ENCODE measurements at places on chromosomes 5 and 9.

- DNase-seq: no peak
Measured at GRCh38 chr9:123702483-123702882, 227.4 kb downstream of the DENND1A start.

DNA sequence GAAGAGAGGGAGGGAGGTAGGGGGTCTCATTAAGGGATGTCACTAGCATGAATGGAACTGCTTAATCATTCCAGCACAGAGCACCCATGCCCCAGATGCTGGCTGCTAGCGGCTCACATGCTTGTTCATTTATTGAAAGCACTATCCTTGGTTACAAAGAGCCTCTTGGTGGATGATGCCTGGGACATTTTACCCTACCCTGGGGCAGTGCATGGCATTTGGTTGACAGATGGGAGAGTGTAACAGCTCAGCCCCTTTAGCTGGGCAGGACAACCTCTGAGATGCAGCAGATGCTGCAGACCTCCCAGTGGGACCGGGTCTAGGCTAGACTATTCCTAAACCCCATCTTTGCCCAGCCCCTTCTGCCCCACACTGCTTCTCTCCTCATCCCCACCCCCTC is 46.9 kb upstream of the TCERG1 start:
- no peak for DNase-seq

- no peak for DNase-seq
Measured at GRCh38 chr5:133741818-133742355, 129.5 kb upstream of the FSTL4 start.

DNA sequence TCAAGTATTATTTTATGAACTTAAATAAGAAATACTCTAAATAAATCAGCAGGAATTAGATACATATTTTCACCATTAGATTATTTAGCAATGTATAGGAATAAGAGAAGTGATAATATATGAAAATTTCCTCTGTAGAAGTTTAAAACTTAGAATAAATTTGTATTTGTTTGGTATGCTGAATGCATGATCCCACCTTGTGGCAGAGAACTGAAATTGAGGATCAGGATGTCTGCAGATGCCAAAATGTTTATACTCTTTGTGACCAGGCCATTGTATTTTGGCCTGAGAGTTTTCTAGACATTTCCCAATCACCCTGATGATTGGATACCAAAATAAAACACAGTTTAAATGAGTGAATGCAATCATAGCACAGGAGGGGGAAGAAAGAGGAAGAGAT is 6.3 kb downstream of the TYRP1 start:
- DNase-seq: no peak

DNA sequence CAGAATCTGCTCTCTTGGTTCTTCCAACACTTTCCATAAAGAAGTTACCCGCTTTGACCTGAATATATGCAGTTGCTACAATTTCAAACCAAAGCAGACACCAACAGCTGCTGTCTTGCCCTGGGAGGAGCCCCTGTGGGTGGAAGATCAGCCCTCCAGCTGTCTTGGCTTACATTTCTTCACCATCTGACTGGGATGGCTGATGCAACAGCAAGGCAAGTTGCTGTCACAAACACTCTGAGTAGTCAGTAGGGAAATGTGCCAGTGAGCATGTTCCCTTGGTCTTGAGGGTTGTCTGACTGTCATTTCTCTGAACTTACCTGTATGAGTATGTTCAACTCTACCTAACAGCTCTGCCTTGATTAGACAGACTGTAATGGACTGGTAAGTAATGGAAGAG is 152.9 kb downstream of the SGCD start:
- DNase-seq: no peak

DNA sequence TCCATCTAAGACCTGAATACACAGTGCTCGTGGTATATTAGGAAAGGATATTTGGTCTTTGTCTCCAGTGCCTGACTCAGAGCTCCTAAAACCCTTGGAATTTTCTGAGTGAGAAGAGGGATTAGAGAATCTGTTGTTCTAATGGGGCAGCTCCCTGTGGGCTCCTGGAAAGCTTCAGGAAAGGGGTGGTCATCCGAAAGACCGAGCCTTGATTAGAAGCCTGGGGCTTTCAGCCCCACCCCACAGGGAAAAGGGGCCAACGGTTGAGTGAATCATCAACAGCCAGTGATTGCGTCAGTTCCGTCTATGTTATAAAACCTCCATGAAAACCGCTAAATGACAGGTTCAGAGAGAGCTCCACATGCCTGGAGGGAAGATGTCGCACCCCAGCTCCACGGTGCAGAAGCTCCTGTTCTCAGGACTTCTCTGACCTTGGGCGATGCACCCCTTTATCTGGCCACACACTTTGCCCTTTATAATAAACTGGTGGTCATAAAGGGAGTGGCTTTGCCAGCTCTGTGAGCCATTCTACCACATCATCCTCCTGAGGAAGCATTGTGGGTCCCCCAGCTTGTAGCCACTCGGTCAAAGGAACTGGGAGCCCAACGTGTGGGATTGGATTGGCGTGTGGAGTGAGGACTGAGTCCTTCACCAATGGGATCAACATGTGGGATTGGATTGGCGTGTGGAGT is 71.0 kb upstream of the ICE1 start:
- DNase-seq: no peak

- no peak for DNase-seq
Measured at GRCh38 chr5:83102364-83102980, 25.1 kb downstream of the XRCC4 start.

DNA sequence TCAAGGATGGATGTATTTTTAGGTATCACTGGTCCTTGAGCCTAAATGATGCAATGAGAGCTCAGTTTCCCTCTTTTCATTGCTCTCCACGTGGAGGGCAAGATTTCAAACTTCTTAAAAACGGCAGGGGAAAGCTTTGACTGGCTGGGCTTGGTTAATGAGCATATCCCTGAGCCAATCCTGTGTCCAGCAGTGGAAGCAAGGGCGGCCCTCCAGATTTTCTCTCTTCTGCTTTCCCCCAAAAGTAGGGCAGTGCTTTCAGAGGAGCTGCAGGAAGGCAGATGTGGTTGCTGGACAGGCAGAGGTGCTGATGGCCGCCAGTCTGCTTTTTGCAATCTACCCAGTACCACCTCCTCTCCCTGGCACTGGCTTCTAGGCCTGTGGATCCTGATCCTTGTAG is 30.0 kb upstream of the TBC1D2 start:
- DNase-seq: no peak

DNA sequence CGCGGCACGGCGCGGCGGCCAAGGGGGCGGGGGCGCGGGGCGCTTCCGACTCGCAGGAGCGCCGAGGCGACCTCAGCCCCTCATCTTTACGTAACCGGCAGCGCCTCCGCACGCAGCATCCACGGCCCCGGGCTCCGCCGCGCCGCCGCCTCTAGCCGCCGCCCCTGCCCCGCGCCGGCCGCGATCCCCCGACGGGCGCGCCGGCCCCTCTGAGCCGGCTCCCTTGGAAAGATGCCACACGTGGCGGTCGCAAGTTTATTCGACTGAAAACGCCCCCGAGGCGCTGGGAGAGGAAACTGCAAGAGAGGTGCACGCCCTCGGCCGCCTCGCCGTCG is 1.0 kb downstream of the KLF9 start:
- no peak for DNase-seq

DNA sequence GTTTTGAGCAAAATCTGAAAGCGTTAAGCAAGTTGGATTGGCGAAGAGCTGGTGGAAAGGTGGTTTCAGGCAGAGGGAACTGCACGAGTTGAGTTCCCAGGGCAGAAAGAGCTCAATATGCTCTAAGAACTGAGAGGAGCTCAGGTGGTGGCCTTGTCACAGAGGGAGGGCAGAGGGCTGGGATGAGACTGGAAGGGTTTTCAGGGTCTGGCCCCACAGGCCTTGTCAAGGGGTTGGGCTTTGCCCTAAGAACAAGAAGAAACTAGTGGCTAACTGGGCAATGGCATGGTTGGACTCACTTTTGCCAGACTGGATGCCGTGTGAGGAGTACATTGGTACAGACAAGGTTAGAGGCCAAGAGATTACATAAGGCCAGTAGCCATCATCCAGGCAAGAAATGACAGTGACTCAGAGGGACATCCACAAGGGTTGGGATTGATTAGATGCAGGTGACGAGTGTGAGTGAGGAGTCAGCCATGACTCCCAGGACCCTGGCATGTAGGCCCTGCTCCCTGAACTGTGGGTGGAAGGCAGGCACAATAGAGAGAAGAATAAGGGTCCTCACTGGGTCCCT is 75.1 kb upstream of the SMIM23 start:
- DNase-seq: no peak

GRCh38 chr5:98513380-98513779 is 260.1 kb upstream of the RGMB start:
- no peak for DNase-seq

DNA sequence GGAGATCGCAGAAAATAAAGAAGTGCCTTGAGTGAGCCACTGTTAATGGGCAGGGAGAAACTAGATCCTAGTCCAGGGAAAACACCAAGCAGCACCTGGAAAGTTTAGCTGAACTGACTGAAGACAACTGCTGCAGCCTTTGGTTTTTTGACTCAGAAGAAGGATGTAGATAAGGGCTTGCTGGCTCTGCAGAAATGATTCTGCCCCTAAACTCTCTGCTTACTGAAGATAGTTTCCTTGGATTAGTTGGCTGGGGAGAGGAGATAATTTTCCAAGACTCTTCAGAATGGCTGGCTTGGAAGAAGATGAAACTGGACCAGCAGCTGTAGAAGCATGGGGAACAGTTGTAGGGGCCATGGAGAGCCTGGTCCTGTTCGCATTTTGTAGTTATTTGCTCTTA is 471.8 kb downstream of the KDM4C start:
- DNase-seq: no peak

DNA sequence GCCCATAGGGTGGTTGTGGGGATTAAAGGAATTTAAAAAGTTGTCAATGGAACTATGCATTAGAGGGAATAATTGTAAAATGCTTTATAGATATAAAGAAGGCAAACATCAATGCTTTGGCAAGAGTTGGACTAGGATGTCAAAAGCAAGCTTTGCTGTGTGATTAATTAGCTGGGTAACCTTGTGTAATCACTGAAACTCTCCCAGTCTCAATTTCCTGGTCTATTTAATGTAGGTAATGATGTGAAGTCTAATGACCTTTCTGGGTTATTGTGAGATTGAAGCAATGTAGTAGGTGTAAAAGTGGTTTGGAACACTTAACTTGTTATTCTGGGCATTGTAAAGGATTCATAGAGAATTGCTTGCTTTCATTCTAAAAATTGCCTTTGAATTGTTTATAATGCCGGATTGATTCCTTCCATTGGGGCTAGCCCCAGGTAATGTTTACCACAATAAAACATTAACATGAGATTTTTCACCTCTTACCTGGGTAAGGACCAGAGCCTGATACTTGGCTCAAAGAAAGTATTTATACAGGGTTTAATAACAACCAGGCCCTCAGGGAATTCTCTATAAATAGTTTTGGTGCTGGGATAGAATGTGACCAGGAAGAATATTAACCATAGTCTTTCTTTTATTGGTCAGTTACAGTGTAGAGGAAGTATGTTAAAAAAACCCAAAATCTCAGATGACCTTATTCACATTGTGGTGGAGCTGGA is 30.0 kb upstream of the CLINT1 start:
- DNase-seq: no peak

- no peak for DNase-seq
Measured at GRCh38 chr5:132688536-132689339, 14.9 kb downstream of the IL4 start.

- no peak for DNase-seq
Measured at GRCh38 chr5:123582550-123583285, 70.7 kb downstream of the CSNK1G3 start.

DNA sequence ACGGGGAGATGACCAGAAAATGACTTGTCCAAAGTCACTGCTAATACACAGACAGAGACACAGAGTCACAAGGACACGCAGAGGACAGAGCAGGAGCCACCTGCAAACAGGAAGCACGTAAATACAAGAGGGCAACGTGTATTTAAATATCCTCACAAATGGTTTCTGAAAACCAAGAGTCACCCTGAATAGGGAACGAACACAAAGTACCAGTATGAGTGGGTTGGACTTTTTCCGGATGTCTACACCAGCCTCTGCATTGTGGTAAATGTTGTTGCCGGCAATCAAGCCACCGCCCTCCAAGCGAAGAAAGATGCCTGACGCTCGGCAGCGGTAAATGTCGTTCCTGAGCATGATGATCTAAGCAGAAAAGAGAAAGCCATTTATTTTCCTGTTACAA is 44.5 kb downstream of the FBXO10 start:
- DNase-seq: peak; percentile 70

DNA sequence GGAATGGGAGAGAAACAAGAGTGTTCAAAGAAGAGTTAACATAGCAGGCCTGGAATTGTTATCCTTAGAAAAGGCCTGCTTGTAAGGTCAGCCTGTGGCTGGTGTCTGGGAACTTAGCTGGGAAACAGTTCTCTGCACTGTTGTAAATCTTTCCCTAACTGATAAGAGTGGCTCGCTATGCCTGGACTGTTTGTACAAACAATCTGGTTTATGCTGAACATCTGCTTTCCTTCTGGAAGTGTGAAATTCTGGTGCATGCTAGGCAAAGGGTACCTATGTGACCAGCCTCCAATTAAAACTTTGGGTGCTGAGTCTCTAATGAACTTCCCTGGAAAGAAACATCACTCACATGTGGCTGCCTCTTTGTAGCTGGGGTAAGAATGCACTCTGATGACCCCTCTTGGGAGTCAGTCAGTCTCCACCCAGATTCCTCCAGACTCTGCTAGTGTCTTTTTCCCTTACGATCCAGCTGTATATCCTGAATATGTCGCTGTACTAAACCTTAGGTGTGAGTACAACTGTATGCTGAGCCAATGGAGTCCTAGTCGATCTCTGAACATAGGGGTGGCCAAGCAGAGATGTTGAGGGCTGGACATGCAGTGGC is 16.5 kb downstream of the SPARC start:
- DNase-seq: no peak

Data from memory B cell (primary cell).